Melanocyte of skin (primary cell): ENCODE measurements at places on chromosomes 7 and 10. TPM values are rescaled to one million over a fixed set of nuclear protein-coding genes. Genes with fewer than 3 reads are reported as not detected.

The PON1 gene
- not detected in 2 replicates for total RNA-seq

The DYDC2 gene
- total RNA-seq: not detected in 2 replicates

The PODXL gene
- total RNA-seq: under 0.01 TPM in 2 replicates

The LRRD1 gene
- total RNA-seq: under 0.01 and 0.31 TPM in 2 replicates

The TMEM120A gene
- 23.4 and 29.1 TPM in 2 replicates for total RNA-seq

The BTBD16 gene
- not detected in 2 replicates for total RNA-seq

The FAM221A gene
- total RNA-seq: 3.4 and 4.0 TPM in 2 replicates

The HOGA1 gene
- total RNA-seq: 1.7 and 5.5 TPM in 2 replicates

The MTURN gene
- 21.1 and 28.9 TPM in 2 replicates for total RNA-seq

The GPR15LG gene
- not detected in 2 replicates for total RNA-seq

The TRIL gene
- total RNA-seq: under 0.01 TPM in 1 of 2 replicates, not detected in the other

The POP7 gene
- 66.9 and 73.9 TPM in 2 replicates for total RNA-seq

The SRRM3 gene
- total RNA-seq: 3.1 and 3.6 TPM in 2 replicates

The UPK3B gene
- under 0.01 TPM in 1 of 2 replicates, not detected in the other for total RNA-seq

The MRM2 gene
- 13.1 and 14.5 TPM in 2 replicates for total RNA-seq

The AGMO gene
- total RNA-seq: 0.36 and 1.0 TPM in 2 replicates

The STEAP1B gene
- 23.9 and 24.0 TPM in 2 replicates for total RNA-seq

The GIMAP6 gene
- not detected in 2 replicates for total RNA-seq

The NAT16 gene
- not detected in 2 replicates for total RNA-seq

The HOXA6 gene
- total RNA-seq: 0.33 and 1.7 TPM in 2 replicates

The ECD gene
- total RNA-seq: 39.9 and 47.6 TPM in 2 replicates

The TMEM236 gene
- total RNA-seq: 0.67 and 0.77 TPM in 2 replicates

The GHRHR gene
- total RNA-seq: not detected in 2 replicates

The PTPRE gene
- total RNA-seq: 1.3 and 5.7 TPM in 2 replicates

The INPP5A gene
- 26.8 and 28.0 TPM in 2 replicates for total RNA-seq

The CRTAC1 gene
- 0.34 TPM in 1 of 2 replicates, not detected in the other for total RNA-seq

The PCDH15 gene
- total RNA-seq: not detected in 2 replicates

The KIF11 gene
- 13.8 and 15.1 TPM in 2 replicates for total RNA-seq

The RELN gene
- total RNA-seq: under 0.01 and 0.33 TPM in 2 replicates

The VAX1 gene
- not detected in 2 replicates for total RNA-seq

The FBXL13 gene
- 1.1 and 1.4 TPM in 2 replicates for total RNA-seq

The SSC4D gene
- total RNA-seq: 0.33 and 0.93 TPM in 2 replicates

The RPS24 gene
- 1,024 and 1,817 TPM in 2 replicates for total RNA-seq

The TACC2 gene
- total RNA-seq: 5.6 and 11.0 TPM in 2 replicates

The VWDE gene
- total RNA-seq: 0.73 TPM in 1 of 2 replicates, not detected in the other

The TFPI2 gene
- total RNA-seq: 3.4 and 7.3 TPM in 2 replicates

The RAPGEF5 gene
- total RNA-seq: 3.3 and 4.0 TPM in 2 replicates

The NCAPG2 gene
- total RNA-seq: 29.3 and 36.0 TPM in 2 replicates

The ZPBP gene
- not detected in 2 replicates for total RNA-seq

The RHOBTB1 gene
- 17.6 and 28.2 TPM in 2 replicates for total RNA-seq

The ALOX5 gene
- total RNA-seq: not detected in 2 replicates

The IGF2BP3 gene
- total RNA-seq: 42.3 and 90.1 TPM in 2 replicates

The CYP26C1 gene
- total RNA-seq: under 0.01 TPM in 1 of 2 replicates, not detected in the other

The NPSR1 gene
- total RNA-seq: not detected in 2 replicates

The TWIST1 gene
- total RNA-seq: 1.5 TPM in 1 of 2 replicates, not detected in the other

The SPOCK2 gene
- total RNA-seq: 0.33 and 0.77 TPM in 2 replicates

The LRRC18 gene
- total RNA-seq: not detected in 2 replicates

The ITGA8 gene
- total RNA-seq: under 0.01 TPM in 1 of 2 replicates, not detected in the other

The CHAT gene
- not detected in 2 replicates for total RNA-seq

The CLRN3 gene
- not detected in 2 replicates for total RNA-seq

The RBM20 gene
- 0.31 and 0.33 TPM in 2 replicates for total RNA-seq

The LIPK gene
- not detected in 2 replicates for total RNA-seq

The SBDS gene
- 47.8 and 62.5 TPM in 2 replicates for total RNA-seq

The UPK3BL2 gene
- total RNA-seq: 1.1 and 2.4 TPM in 2 replicates

The DHX32 gene
- 33.0 and 49.4 TPM in 2 replicates for total RNA-seq

The CALY gene
- not detected in 2 replicates for total RNA-seq

The MSMB gene
- not detected in 2 replicates for total RNA-seq

The AKR1D1 gene
- total RNA-seq: not detected in 2 replicates

The ERVW-1 gene
- not detected in 2 replicates for total RNA-seq

The SYT15 gene
- under 0.01 TPM in 1 of 2 replicates, not detected in the other for total RNA-seq
